ENCODE measurements at places on chromosomes 3 and 15.

DNA sequence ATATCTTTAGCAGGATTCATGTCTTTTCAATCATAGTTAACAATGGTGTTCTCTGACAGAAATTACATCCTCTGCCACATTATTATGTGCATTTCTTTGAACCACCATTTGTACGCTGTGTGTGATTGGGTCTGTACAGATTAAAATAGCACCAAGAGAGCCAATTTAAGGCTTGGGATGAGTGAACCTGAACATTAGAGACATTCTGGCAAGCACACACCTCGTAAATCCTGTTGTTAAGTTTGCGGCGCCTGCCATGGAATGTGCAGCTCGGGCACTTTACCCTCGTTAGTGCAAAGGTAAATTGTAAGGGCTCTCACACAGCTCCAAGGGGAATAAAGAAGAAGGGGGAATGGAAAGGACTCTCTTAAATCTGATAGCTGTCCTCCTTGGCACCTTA, 482.4 kb upstream of the DPPA4 start:
- no peak for DNase-seq

- DNase-seq: no peak
These were observed 588 bp downstream of the SLC6A1 start for GRCh38 chr3:10992943-10993728.

GRCh38 chr3:163056874-163057497, 1560.4 kb downstream of the OTOL1 start:
- DNase-seq: peak; percentile 44

GRCh38 chr3:46910166-46910760, 32.7 kb downstream of the PTH1R start:
- DNase-seq: no peak

DNA sequence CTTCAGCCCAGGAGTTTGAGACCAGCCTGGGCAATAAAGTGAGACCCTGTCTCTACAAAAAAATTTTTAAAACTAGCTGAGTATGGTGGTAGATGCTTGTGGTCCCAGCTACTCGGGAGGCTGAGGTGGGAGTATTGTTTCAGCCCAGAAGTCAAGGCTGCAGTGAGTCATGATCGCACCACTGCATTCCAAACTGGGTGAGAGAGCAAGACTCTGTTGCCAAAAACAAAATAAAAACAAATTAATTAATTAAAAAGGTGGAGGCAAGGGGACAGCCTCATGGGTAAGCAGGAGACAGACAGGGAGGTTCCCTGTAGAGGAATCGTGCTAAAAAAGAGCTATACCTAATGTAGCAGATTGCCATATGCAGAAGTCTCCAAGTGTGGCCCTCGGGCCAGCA, 12.6 kb downstream of the HAPLN3 start:
- no peak for DNase-seq

GRCh38 chr15:51024735-51025453, 69.8 kb downstream of the TNFAIP8L3 start:
- DNase-seq: no peak

- no peak for DNase-seq
These were observed 9.6 kb upstream of the FLNB start for GRCh38 chr3:57998366-57999283.

DNA sequence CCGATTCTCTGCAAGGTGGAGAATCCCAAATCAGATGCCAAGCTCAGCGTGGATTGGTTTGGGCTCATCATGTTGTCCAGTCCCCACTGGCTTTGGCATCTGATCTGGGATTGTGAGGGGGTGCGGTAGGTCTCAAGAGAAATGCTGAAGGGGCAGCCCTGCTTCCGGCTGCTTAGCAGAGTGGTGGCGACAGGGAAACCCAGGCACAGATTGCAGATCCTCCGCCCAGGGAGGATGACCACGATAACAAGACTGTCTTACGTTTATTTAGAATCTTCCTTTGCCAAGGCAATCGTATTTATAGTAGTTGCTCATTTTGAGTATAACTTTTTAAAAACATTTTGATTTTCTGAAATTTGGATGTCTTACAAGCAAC, 61.1 kb downstream of the SLC12A8 start:
- no peak for DNase-seq

All from NCI-H510A treated with DMSO at 0.1 percent for 48 hours (cell line).